Jurkat, Clone E6-1 (cell line): ENCODE measurements at places on chromosomes 5 and 9.

GRCh38 chr5:174722500-174722899, 1.9 kb upstream of the MSX2 start:
- DNase-seq = no peak

DNA sequence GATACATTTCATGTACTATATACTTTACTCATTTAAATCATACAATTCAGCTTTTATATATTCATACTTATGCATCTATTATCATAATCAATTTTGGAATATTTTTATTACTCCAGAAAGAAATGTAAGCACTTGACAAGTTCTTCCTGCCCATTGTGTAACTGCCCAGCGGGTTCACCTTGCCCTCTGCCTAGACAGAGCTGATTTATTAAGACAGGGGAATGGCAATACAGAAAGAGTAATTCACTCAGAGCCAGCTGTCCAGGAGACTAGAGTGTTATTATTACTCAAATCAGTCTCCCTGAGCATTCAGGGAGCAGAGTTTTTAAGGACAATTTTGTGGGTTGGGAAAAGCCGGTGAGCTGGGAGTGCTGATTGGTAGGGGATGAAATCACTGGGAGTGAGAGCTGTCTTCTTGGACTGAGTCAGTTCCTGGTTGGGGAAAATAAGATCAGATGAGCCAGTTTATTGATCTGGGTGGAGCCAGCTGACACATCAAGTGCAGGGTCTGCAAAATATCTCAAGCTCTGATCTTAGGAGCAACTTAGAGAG, 16.1 kb upstream of the SPIN1 start:
- DNase-seq = no peak

DNA sequence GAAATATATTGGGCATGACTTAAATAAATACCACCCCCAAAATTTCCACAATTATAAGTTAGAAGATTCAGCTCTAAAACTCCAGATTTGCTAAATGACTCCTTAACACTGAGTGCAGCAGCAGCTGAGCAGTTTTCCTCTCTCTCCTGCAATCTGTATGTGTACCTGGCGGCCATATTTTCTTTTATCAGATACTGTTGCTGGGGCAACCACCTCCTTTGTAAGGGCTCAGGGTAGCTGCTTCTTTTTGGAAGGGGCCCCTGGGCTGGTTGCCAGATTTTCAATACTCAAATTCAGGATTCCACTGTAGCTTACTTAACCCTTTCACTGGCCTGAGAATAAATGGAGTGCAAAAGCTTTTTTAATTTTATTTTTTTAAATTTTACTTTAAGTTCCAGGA, 197.0 kb downstream of the TAF11L14 start:
- DNase-seq = no peak

- DNase-seq = no peak
Measured at GRCh38 chr9:137146527-137146918, 7.6 kb downstream of the GRIN1 start.

- no peak for DNase-seq
Measured at GRCh38 chr9:122005597-122005996, 87.5 kb downstream of the TTLL11 start.

DNA sequence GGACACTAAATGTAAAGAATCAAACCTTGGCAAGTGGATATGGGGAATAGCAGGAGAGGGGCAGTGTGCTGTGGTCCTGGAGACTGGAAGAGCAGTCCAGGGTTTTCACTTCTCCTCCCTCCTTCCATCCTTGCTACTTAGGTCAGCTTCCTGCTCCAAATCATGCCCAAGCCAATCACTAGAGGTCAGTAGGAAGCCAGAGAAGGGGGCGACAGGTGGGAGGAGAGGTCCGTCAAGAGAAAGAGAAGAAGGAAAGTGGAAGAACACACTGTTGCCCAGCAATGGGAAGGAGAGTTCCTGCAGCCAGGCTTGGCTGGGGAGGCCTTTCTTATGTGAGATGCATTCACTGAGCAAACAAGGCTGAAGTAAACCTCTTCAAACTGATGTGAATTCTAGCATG, 289.6 kb downstream of the DTWD2 start:
- no peak for DNase-seq

GRCh38 chr5:170216257-170216864, 16.4 kb upstream of the C5orf58 start:
- DNase-seq = peak; percentile 36

GRCh38 chr5:119706049-119706448, 76.7 kb downstream of the FAM170A start:
- no peak for DNase-seq

- no peak for DNase-seq
Measured at GRCh38 chr5:32850817-32851496, 139.8 kb downstream of the NPR3 start.

GRCh38 chr9:136665704-136666371, 3.1 kb downstream of the EGFL7 start:
- no peak for DNase-seq

GRCh38 chr5:88689668-88690408, 193.1 kb downstream of the MEF2C start:
- DNase-seq = no peak

DNA sequence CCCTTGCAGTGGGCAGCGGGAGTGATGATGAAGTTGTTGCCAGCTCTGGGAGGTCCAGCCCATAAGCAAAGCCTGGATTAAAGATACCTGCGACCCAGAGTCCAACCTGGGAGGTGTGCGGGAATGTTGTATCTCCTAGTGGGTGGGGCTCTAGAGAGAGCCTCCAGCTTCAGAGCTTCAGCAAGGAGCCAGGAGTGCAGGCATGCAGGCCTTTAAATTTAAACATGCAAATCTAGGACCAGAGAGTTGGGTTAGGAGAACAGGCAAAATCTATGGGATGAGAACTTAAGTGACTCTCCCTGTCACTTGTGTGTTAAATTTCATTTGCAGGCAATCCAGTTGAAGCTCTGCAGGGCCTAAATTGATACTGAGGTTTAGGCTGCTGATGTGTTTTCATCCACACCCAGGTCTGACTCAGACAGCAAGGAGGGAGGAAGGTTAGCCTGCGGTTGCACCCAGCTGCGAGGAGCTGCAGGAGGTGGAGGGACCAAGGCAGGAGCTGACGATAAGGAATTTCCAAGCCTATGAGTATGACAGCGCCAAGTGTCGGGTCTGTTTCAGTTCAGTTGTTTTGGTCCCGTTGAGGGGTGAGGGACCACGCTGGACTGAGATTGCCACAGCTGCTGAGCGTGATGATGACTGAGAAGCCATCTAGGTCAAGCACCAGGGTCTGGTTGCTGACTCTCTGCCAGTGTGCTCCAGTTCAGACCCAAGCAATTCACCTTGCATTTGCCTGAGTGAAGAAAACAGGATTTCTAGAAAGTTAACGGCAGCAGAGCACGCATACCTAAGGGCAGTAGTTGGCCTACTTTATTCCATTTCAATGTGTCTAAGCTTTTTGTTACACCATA, 243.0 kb downstream of the ICE1 start:
- DNase-seq = no peak
